Osteocyte (in vitro differentiated cells): ENCODE measurements at places on chromosomes 16 and 17.
A peak's percentile ranks its signal among the peaks of the same experiment; 100 is the strongest.

GRCh38 chr17:46916211-46916610 lies 6.7 kb upstream of the GOSR2 start:
- H3K27ac ChIP-seq = no peak overlapping the region
- H3K4me3 ChIP-seq = no peak overlapping the region
- no peaks in the 10 kb centered on the region for H3K36me3 ChIP-seq
- DNase-seq = no peak

DNA sequence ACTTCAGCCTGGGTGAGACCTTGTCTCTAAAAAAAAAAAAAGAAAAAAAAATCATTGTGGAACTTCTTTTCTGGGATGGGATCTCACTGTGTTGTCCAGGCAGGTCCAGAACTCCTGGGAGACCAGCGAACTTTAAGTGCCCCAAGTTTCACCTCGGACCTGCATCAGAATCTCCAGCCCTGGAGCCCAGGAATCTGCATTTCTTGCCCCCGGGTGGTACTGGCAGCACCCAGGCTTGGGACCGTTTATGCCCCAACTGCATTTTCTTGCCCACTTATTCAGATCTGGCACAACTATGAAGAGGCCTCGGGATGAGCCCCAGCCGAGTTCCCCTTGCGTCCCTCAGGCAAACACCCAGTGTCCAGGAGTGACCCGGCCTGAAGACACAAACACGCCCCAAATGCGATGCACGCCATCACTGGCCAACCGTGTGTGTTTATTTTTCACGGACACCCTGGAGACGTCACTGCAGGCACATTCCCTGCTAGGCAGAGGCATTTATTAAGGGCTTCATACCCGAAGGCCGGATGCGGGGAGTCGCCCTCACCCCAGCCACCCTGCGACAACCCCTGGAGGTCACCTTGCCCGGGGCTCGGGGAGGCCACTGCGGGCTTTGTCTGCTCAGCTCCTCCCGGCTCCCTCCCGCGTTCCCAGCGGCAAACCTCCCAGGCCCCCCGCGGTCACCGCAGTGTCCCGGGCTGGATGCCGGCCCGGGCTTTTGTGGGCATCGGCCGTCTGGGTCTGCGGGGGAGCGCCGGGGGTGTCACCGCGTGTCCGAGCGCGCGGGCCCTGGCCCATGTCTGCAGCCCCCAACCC lies 684 bp upstream of the SPIRE2 start:
- H3K4me3 ChIP-seq = peak overlapping the region; percentile 72
- no peaks in the 10 kb centered on the region for H3K27me3 ChIP-seq
- H3K4me1 ChIP-seq = peaks cover 13% of the 10 kb centered on the region
- no peak for DNase-seq
- H3K27ac ChIP-seq = peak overlapping the region; percentile 67

GRCh38 chr17:9517396-9517795 lies 58.2 kb downstream of the STX8 start:
- DNase-seq = no peak
- H3K36me3 ChIP-seq = peaks cover 2% of the 10 kb centered on the region
- H3K27ac ChIP-seq = no peak overlapping the region
- no peak overlapping the region for H3K4me3 ChIP-seq
- no peaks in the 10 kb centered on the region for H3K27me3 ChIP-seq

- H3K4me1 ChIP-seq = no peaks in the 10 kb centered on the region
- no peaks in the 10 kb centered on the region for H3K36me3 ChIP-seq
- H3K4me3 ChIP-seq = no peak overlapping the region
- no peak overlapping the region for H3K27ac ChIP-seq
- no peak for DNase-seq
These were observed 17.2 kb downstream of the SKAP1 start for GRCh38 chr17:48412841-48413240.

- H3K27ac ChIP-seq = no peak overlapping the region
- peaks cover 1% of the 10 kb centered on the region for H3K4me1 ChIP-seq
- no peak for DNase-seq
- peaks cover 5% of the 10 kb centered on the region for H3K27me3 ChIP-seq
- no peaks in the 10 kb centered on the region for H3K36me3 ChIP-seq
- no peak overlapping the region for H3K4me3 ChIP-seq
These were observed 15.5 kb upstream of the MMD start for GRCh38 chr17:55437159-55437605.

DNA sequence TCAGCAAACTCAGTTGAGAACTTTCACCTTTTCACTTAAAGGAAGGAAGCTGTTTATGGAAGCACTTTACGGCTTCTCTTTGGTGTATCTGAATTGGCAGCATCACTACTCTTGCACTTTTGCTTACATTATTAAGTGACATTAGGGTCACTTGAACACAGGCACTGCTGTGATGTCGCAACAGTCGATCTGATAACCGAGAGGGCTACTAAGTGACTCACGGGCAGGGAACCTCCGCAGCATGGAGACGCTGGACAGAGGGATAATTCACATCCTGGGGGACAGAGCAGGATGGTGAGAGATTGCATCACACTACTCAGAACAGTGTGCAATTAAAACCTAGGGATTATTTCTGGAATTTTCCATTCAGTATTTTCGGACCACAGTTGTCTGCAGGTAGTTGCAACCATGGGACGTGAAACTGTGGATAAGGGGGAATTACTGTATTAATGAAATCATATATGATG lies 56.5 kb downstream of the DNAH2 start:
- no peaks in the 10 kb centered on the region for H3K4me1 ChIP-seq
- no peak overlapping the region for H3K27ac ChIP-seq
- no peak overlapping the region for H3K4me3 ChIP-seq
- H3K27me3 ChIP-seq = peaks cover 46% of the 10 kb centered on the region
- H3K36me3 ChIP-seq = no peaks in the 10 kb centered on the region
- DNase-seq = no peak

DNA sequence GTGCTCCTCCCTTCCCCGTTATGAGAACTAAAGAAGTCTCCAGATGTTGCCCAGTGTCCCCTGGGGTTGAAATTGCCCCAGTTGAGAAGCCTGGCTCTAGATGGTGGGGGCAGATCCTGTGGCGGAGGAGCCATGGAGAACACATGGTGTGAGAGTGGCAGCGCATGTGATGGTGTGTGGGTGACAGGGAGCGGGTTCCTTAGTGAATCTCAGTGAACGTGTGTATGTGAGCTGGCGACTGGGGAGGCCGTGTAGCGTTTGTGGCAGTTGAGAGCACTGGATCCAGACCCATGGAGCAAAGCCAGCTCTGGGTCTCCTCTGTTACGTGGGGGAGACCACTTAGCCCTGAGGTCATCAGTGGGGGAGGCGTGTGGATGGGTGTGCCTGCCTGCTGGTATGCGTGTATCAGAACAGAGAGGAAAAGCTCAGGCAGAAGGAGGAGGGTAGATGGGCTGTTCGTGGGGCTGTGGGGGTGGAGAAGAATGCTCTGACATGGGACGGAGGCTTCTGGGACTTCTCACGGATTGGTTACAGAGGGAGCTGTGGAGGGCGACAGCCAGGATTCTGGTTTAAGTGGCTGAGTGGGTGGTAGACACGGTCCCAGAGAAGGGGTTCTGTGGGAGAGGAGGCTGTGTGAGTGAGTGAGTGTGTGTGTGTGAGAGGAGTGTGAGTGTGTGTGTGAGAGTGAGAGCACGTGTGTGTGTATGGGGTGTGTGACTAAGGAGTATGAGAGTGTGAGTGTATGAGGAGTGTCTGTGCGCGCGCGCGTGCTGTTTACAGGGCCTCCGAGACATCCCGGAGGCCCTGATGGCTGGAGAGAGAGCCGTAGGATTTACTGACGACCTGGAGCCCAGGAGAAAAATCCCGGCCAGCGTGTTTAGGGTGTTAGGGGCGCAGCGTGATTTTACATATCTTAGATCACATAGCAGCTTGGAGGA lies 193.8 kb downstream of the SNX29 start:
- no peaks in the 10 kb centered on the region for H3K36me3 ChIP-seq
- H3K4me3 ChIP-seq = no peak overlapping the region
- H3K27ac ChIP-seq = no peak overlapping the region
- H3K4me1 ChIP-seq = peaks cover 7% of the 10 kb centered on the region
- DNase-seq = no peak

- peaks cover 24% of the 10 kb centered on the region for H3K27me3 ChIP-seq
- H3K36me3 ChIP-seq = no peaks in the 10 kb centered on the region
- no peaks in the 10 kb centered on the region for H3K4me1 ChIP-seq
- H3K4me3 ChIP-seq = no peak overlapping the region
These were observed 32.9 kb upstream of the SKAP1 start for GRCh38 chr17:48462946-48463345.
